ENCODE measurements at places on chromosomes 3 and 15. TPM values are rescaled to one million over a fixed set of nuclear protein-coding genes. Genes with fewer than 3 reads are reported as not detected.

Gene ITIH4
- total RNA-seq: 0.29 TPM

Gene COLQ
- total RNA-seq: 0.05 TPM

Gene CCDC39
- not detected for total RNA-seq

Gene GPR149
- not detected for total RNA-seq

Gene GLT8D1
- total RNA-seq: 93.6 TPM

Gene PARP15
- 4.3 TPM for total RNA-seq

Gene P2RY1
- 1.3 TPM for total RNA-seq

Gene KLHDC8B
- total RNA-seq: 110 TPM

Gene CD276
- 179 TPM for total RNA-seq

Gene IGSF10
- total RNA-seq: 0.18 TPM

Gene NANOGP8
- not detected for total RNA-seq

Gene ZBED2
- 1.3 TPM for total RNA-seq

Gene DNAJC17
- 15.5 TPM for total RNA-seq

Gene ATP13A5
- not detected for total RNA-seq

Gene IMPG2
- total RNA-seq: 0.99 TPM

Gene GOLGA6L1
- total RNA-seq: not detected

Gene RASL12
- not detected for total RNA-seq

Gene FBXL22
- total RNA-seq: 0.10 TPM

Gene TNFAIP8L3
- total RNA-seq: 19.1 TPM

Gene CD86
- total RNA-seq: not detected

Gene TMEM207
- total RNA-seq: not detected

Gene STRA6
- 0.48 TPM for total RNA-seq

Gene ITIH1
- not detected for total RNA-seq

Gene RUVBL1
- total RNA-seq: 46.8 TPM

Gene TIPARP
- total RNA-seq: 44.7 TPM

Gene STAC
- total RNA-seq: 7.4 TPM

Gene FGF7
- 0.64 TPM for total RNA-seq

Gene BCL2A1
- total RNA-seq: not detected
